ENCODE measurements at places on chromosomes 2 and 18.

DNA sequence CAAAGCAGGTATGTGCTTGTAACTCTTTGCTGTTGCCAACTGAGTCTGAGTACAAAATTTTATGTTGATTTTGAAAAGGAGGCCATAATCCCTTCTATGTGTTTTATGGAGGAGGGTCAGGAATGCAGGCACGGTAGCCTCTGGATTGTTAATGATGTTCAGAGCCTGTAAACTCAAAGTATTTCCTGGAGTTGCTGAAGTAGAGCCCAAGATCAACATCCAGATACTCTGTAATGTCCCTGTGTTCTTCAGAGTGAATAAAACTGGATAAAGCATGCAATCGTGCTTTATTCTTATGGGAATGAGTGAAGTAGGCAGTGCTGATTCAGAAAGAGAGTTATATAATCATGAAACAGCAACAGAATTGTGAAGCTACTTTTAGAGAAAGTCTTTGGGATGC, 61.8 kb upstream of the CHRNA1 start:
- DNase-seq: no peak

- DNase-seq: no peak
Measured at GRCh38 chr2:233141901-233142300, 81.8 kb downstream of the INPP5D start.

GRCh38 chr18:49697757-49698524, 115.4 kb downstream of the ACAA2 start:
- no peak for DNase-seq

GRCh38 chr2:232485348-232485756, 2.3 kb downstream of the ECEL1 start:
- no peak for DNase-seq

- no peak for DNase-seq
Measured at GRCh38 chr2:53867169-53867568, 7.4 kb upstream of the GPR75 start.

Measured in hematopoietic multipotent progenitor cell treated with erythropoietin and hydrocortisone succinate and interleukin-3 and kit ligand, for 17 days (in vitro differentiated cells).